ENCODE measurements at places on chromosomes 7 and 10.
A peak's percentile ranks its signal among the peaks of the same experiment; 100 is the strongest.

DNA sequence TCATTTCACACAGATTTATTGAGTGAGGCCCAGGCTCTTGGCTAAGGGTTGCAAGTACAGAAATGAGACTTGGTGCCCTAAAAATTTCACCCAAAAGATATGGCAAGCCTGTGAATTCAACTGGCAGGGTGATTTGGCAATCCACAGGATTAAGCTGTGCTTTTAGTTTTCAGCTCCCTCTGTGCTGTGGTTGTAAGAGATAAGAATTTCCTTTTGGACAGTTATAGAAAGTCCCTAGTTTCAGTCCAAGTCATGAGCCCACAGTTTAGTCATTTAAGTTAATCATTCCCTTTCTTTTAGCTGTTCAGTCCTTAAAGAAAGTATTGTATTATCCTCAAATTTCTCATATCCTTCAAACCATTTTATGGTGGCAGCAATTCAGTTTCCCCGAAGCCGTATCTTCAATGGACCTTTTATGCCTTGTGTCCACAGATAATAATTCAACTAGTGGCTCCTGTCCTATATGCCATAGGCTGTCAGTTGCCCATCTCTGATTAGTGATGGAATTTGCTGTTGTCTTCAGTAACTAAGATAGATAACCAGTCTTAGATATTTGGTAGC lies 73.4 kb upstream of the NAMPT start:
- peak; percentile 41 for DNase-seq

DNA sequence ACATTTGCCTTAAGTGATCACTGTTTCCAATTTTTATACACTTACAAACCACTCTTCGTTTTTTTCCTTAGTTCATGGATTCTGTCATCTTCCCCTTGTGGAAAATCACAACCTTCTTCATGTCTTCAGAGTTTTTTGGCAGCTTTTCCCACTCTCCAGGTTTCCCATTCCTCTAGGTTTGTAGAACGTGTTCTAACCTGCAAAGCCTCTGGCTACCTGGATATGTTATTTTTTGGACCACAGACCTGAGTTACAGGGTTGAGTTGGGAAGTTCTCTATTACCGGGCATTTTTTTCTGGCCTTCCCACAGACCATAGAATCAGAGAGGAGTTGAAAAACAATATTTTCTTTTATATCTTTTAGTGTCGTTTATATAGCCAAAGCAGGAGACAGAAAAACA lies 30.2 kb downstream of the NRG3 start:
- no peak for DNase-seq

DNA sequence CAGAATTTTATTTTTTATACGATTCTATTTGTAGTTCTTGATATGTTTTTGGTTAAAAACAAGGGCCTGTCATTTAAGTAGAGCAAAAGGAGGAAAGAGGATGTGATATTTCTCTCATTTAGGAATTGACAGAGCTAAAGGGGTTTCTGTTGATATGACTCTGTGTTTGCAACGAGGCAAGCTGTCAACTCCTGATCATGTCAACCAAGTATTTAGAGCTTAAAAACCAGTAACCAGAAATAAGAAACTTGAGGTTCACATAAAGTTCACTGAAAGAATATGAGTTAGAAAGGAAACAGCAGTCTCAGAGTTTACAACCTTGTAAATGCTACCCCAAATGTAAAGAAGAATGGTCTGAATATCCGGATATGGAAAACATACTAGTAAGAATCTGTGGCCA lies 434.2 kb downstream of the PARD3 start:
- DNase-seq: no peak

GRCh38 chr10:113414543-113414942 lies 138.3 kb upstream of the HABP2 start:
- DNase-seq: no peak

GRCh38 chr7:100208911-100209408 lies 10.8 kb upstream of the PVRIG start:
- DNase-seq: no peak

DNA sequence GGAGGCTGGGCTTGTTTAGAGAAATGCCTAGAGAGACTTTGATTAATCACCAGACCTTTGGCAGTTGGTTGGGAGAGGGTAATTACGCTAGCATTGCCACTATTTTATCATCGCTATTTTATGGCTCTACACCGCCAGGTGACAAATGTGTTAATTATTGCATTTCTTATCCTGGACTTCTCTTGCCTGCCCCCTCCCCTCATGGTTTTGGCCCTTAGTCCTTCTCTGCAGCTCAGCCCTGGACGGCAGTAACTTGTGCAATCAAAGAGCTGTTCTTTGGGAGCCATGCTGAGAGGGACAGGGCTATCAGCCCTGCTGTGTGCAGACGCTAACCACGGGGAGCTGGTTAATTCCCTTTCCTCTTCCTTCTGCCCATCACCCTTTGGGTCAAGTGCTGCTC lies 585.0 kb downstream of the AUTS2 start:
- no peak for DNase-seq

DNA sequence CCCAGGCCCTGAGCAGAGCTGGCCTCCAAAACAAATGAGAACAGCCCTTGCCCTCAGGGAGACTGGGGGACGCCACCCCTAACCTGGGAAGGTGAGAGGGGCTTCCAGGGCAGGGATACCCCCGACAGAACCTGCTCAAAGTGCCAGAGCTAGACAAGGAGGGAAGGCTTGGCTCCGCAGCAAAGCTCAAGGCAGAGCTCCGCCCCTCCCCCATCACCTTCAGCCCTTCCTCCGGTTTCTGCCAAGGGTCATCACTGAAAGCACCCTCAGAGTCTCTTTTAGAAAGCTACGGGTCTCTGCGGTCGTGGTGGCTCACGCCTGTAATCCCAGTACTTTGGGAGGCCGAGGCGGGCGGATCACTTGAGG lies 73.4 kb upstream of the CUX1 start:
- no peak for DNase-seq
